Activated CD8-positive, alpha-beta memory T cell treated with anti-CD3 and anti-CD28 coated beads for 4 hours (primary cell): ENCODE measurements at places on chromosomes 4 and X.

DNA sequence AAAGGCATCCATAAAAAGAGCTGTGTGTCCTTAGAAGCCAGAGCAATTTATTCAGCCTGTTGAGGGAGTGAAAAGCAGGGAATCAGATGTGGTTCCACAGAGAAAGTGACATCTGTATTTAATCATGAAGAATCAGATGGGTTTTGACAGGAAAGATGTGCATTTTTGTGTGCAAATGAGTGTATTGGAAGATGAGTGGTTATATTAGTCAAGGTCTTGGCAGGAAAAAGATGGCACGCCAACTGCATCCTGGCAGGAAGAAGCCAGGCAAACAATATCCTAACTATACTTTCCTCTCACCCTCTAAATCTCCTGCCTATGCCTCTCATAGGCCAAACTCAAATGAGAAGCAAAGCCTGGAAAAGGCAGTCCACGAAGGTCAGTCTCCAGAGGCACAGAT is 59.1 kb downstream of the SCFD2 start:
- no peak for DNase-seq

GRCh38 chr4:186258216-186258811 is 7.7 kb upstream of the F11 start:
- no peak for DNase-seq

GRCh38 chr4:185171373-185172071 is 28.5 kb downstream of the SLC25A4 start:
- DNase-seq, result no peak

- no peak for DNase-seq
Measured at GRCh38 chr4:26217481-26217880, 103.3 kb upstream of the RBPJ start.

GRCh38 chr4:5756271-5756670 is 45.3 kb downstream of the EVC start:
- DNase-seq, result no peak

DNA sequence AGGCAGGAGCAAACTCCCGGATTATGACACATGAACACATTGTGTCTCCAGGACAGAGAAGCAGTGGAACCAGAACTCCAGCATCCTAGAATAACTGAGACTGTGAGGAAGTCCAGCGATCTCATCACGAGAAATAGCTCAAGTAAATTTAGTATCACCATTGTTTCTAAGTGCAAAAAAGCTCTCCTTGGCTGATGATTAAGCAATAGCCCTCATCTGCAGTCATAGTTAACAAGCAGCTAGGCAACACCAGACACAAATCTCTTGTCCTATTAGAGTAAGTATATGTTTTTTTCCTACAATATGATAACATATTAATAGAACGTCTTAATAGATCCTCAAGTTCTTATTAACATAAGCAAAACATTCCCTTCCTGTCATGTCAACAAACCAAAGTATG is 2.4 kb upstream of the CFAP299 start:
- DNase-seq, result no peak
